GM12878 (cell line): ENCODE measurements at places on chromosomes 3 and 15. TPM values are rescaled to one million over a fixed set of nuclear protein-coding genes. Genes with fewer than 3 reads are reported as not detected.

DNA sequence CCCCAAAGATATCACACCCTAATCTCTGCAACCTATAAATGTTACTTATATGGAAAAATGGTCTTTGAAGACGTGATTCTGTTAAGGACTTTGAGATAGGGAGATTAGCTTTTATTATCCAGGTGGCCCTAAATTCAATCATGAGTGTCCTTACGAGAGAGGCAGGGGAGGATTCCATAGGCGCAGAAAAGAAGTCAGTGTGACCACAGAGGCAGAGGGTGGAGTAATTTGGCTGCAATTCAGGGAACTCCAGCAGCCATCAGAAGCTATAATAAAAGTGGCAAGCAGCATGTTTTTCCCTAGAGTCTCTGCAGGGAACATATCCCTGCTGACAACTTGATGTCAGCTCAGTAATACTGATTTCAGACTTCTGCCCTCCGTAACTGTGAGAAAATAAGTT lies 315.2 kb upstream of the ROBO2 start:
- no peak for DNase-seq

DNA sequence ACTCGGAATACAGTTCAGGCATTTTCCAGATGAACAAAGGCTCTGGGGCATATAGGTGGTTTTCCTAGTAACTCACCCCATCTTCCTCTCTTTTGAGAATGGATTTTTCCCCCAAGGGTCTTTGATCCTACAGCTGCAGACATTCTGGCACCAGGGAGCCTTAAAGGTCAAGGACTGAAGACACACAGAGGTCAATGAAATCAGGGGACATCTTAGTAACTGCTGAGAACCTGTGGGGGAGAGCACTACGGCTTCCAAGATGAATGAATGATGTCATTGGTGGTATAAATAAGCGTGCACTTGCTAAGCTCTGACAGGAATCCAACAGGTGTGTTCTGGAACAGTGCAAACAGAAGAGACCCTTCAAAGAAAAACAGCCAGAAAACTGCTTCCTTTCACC lies 36.3 kb downstream of the TMEM212 start:
- DNase-seq = no peak

- no peak for DNase-seq
Observed at GRCh38 chr3:186073641-186074040, 35.2 kb downstream of the ETV5 start.

DNA sequence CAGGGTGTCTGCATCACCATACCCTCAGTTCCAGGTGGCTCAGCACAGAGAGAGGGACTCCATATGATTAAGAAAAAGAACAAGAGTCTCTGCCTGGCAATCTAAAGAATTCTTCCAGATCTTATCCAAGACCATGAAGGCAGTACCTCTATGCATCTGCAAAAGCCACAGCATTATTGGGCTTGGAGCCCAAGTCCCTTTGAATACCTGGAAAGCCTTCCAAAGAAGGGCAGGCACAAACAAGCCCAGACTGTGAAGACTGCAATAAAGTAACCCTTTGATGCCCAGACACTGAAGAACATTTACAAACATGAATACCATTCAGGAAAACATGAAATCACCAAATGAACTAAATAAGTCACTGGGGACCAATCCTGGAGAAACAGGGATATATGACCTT lies 60.9 kb upstream of the DIPK2A start:
- DNase-seq = no peak

DNA sequence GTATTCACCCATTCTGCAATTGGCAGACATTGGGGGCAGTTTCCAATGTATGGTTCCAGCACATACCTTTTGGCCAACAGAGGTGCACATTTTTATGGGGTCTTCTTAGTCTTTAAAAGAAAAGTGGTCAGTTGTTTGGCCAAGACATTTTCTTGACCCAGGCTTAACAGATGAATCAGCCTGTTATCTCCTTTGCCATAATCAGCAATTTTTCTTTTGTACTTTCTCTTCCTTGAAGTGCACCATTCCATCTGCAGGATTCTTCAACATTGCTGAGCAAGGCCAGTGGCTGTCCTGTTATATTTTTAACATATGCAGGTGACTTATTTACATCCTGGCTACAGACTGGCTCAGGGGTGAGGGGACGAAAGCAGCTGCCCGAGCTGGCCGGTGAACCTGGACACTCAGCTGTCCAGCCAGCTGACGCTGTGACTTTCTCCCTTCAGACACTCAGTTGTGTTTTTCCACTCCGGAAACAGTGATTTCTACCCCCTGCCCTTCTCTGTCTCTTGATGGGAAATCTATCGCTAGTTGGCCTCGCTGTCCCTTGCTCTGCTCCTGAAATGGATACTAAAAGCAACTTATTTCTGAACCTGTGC lies 96.5 kb upstream of the TNFAIP8L3 start:
- DNase-seq = no peak

Gene TUSC7
- not detected in 2 replicates for polyA plus RNA-seq

Gene DAPK2
- 3.3 and 3.7 TPM in 2 replicates for polyA plus RNA-seq

Gene XCR1
- polyA plus RNA-seq = not detected in 2 replicates

Gene PLA2G4D
- polyA plus RNA-seq = not detected in 2 replicates
